ENCODE measurements at places on chromosomes 1 and 21. TPM values are rescaled to one million over a fixed set of nuclear protein-coding genes. Genes with fewer than 3 reads are reported as not detected.

Gene KRTAP10-1
- not detected for total RNA-seq

Gene FAM131C
- 0.67 TPM for total RNA-seq

DNA sequence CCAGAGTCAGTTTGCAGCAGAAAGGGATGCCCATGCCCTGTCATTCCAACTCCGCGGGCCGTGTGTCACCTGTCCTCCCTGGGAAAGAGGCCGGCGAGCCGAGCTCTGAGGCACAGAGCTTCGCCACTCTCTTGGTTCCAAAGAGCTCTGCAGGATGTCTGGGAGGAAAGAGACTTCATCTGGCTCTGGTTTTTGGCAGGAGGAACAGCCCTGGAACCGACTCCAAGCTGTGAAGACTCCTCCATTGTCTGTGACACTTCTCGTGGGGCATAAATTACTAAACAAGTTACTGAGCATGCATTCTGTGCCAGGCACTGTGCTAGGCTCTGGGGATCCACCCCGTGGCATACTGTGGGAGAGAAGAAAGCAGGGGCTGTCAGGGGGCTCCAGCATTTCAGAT, 3.9 kb upstream of the FAM151A start:
- H3K4me3 ChIP-seq: no peak overlapping the region
- DNase-seq: no peak
- H3K27ac ChIP-seq: no peak overlapping the region
- no peaks in the 10 kb centered on the region for H3K36me3 ChIP-seq

GRCh38 chr21:46156378-46156645, 933 bp upstream of the FTCD start:
- H3K27ac ChIP-seq: no peak overlapping the region
- no peaks in the 10 kb centered on the region for H3K36me3 ChIP-seq
- no peak overlapping the region for H3K4me3 ChIP-seq
- H3K27me3 ChIP-seq: no peaks in the 10 kb centered on the region
- no peak for DNase-seq

DNA sequence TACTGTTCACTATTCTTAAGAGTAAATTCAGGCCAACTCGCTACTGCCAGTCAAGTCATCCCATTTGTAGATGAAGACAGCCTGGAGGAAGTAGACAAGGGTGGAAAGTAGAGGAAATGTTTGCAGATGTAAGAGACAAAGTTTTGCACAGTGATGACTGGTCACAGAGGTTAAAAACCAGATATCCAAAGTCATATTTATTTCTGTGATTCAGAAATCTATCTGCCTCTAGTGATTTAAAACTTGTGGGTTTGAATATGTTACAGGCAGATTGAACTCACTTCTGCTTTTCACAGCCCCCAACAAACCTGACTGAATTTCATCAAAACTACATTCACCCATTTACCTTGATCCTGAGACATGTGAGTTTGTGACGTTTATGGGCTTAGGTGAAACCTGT, 484.7 kb upstream of the C1orf87 start:
- DNase-seq: no peak
- no peaks in the 10 kb centered on the region for H3K36me3 ChIP-seq
- no peak overlapping the region for H3K27ac ChIP-seq

DNA sequence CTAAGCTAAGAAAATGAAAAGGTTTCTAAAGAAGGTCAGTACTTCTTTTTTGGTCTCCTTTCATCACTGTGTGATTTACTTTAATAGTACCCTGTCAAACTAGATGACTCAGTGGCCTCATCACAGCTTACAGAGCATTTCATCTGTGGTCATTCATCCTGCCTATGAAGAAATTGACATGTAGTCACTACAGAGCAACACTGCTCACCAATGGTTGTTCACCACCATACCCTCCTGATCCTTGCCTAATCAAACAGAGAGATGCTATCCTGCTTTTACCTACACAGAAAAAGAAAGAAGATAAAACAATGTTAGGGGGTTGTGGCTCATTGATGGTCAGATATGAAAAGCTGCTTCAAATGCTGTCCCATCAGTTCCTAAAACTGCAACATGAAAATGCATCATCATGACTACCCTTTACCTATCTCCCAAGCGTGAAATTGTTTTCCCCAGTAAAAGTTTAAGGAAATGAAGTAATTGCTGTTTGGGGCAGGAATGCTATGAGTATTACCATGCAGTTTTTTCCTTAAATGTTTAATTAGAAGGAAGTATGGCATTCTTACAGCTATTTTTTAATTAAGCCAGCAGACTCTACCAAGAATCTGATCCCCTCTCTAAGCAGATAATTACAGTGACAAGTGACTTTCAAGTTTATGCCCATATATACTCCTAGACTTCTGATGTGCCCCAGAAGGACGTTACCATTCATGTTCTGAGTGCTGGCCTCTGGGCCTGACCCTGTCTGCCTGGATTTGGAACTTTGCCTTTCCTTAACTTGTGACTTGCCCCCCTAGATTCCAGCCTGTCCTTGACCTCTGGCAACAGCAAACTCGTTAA, 46.1 kb upstream of the FBXO28 start:
- peaks cover 2% of the 10 kb centered on the region for H3K36me3 ChIP-seq
- peaks cover 7% of the 10 kb centered on the region for H3K4me1 ChIP-seq
- DNase-seq: no peak
- no peak overlapping the region for H3K27ac ChIP-seq
- H3K27me3 ChIP-seq: peaks cover 13% of the 10 kb centered on the region
- H3K4me3 ChIP-seq: no peak overlapping the region

- peaks cover 49% of the 10 kb centered on the region for H3K27me3 ChIP-seq
- no peak for DNase-seq
- H3K36me3 ChIP-seq: peaks cover 2% of the 10 kb centered on the region
- H3K27ac ChIP-seq: no peak overlapping the region
- no peaks in the 10 kb centered on the region for H3K4me1 ChIP-seq
These were observed 49.5 kb upstream of the LRRN2 start for GRCh38 chr1:204735042-204735441.
